ENCODE measurements at places on chromosomes 13 and 19. TPM values are rescaled to one million over a fixed set of nuclear protein-coding genes. Genes with fewer than 3 reads are reported as not detected.

The FAM174C gene
- total RNA-seq = 28.7 TPM

The ATP8A2 gene
- 0.22 TPM for total RNA-seq

The MBD3L2 gene
- total RNA-seq = not detected

The CD22 gene
- total RNA-seq = 0.25 TPM

The PRSS57 gene
- not detected for total RNA-seq
